Naive thymus-derived CD8-positive, alpha-beta T cell (primary cell): ENCODE measurements at places on chromosomes 3 and 15. TPM values are rescaled to one million over a fixed set of nuclear protein-coding genes. Genes with fewer than 3 reads are reported as not detected.

DNA sequence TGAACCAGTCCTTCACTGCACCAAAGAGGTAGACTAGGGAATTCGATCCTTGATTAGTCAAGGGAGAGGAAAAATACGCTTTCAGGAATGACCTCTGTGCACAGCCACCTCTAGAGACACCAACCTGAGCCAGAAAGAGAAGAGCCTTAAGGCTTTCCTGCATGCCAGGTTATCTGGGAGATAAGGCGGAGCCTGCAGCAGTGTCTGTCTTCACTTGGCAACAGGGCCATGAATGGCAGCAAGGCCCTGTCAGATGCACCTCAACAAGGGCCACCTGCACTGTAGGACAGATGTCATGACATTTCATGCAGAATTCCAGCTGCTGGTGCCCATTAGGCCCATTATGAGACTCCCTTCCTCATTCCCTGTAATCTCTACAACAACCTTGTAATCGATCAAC, 88.1 kb downstream of the MEX3B start:
- H3K27ac ChIP-seq: no peak overlapping the region
- peaks cover 5% of the 10 kb centered on the region for H3K36me3 ChIP-seq
- H3K4me3 ChIP-seq: no peak overlapping the region
- no peak for DNase-seq

GRCh38 chr15:31993062-31993461, 37.3 kb upstream of the CHRNA7 start:
- no peak overlapping the region for H3K4me3 ChIP-seq
- H3K4me1 ChIP-seq: no peaks in the 10 kb centered on the region
- H3K36me3 ChIP-seq: no peaks in the 10 kb centered on the region
- no peak overlapping the region for H3K27ac ChIP-seq
- peaks cover 8% of the 10 kb centered on the region for H3K27me3 ChIP-seq
- DNase-seq: no peak

GRCh38 chr3:112013058-112013783, 14.5 kb downstream of the TAGLN3 start:
- H3K36me3 ChIP-seq: no peaks in the 10 kb centered on the region
- no peak overlapping the region for H3K27ac ChIP-seq
- no peaks in the 10 kb centered on the region for H3K27me3 ChIP-seq
- peak; percentile 21 for DNase-seq

GRCh38 chr3:45730409-45731154, 41.4 kb downstream of the SACM1L start:
- peaks cover 37% of the 10 kb centered on the region for H3K36me3 ChIP-seq
- no peak overlapping the region for H3K4me3 ChIP-seq
- DNase-seq: no peak
- H3K27ac ChIP-seq: peak overlapping the region; percentile 34
- H3K4me1 ChIP-seq: peaks cover 26% of the 10 kb centered on the region

GRCh38 chr15:71348597-71348996, 233.3 kb downstream of the THSD4 start:
- H3K4me1 ChIP-seq: no peaks in the 10 kb centered on the region
- DNase-seq: no peak
- H3K36me3 ChIP-seq: no peaks in the 10 kb centered on the region
- no peak overlapping the region for H3K4me3 ChIP-seq
- no peak overlapping the region for H3K27ac ChIP-seq

- H3K27me3 ChIP-seq: peaks cover 7% of the 10 kb centered on the region
- no peaks in the 10 kb centered on the region for H3K4me1 ChIP-seq
- H3K27ac ChIP-seq: no peak overlapping the region
- H3K4me3 ChIP-seq: no peak overlapping the region
- no peaks in the 10 kb centered on the region for H3K36me3 ChIP-seq
Measured at GRCh38 chr3:61582287-61582686, 20.9 kb downstream of the PTPRG start.

GRCh38 chr3:170204509-170204908, 17.7 kb upstream of the PRKCI start:
- peaks cover 10% of the 10 kb centered on the region for H3K27me3 ChIP-seq
- no peaks in the 10 kb centered on the region for H3K36me3 ChIP-seq
- H3K4me3 ChIP-seq: no peak overlapping the region
- H3K27ac ChIP-seq: no peak overlapping the region
- no peak for DNase-seq

GRCh38 chr3:144106970-144107369, 135.3 kb downstream of the DIPK2A start:
- peaks cover 6% of the 10 kb centered on the region for H3K4me1 ChIP-seq
- DNase-seq: no peak
- H3K27me3 ChIP-seq: peaks cover 6% of the 10 kb centered on the region
- H3K27ac ChIP-seq: no peak overlapping the region
- H3K36me3 ChIP-seq: no peaks in the 10 kb centered on the region
- no peak overlapping the region for H3K4me3 ChIP-seq

DNA sequence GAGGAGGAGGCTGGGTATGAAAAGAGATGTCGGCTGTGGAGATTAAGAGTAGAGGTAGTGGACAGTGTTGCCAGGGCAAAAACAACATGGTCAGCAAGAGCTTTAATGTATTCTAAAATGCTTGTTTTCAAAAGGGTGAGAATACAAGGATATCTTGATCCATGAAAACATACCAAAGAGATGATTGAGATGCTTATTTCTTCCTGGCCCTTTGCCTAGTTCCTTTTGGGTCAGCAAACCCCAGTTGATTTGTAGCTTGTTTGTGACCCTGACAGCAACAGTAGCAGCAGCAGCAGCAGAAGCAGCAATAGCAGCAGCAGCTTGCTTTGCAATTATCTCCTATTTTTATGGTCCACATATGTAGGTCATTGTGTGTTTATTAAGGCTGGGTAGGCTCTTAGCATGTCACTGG, 337.3 kb downstream of the LPP start:
- no peaks in the 10 kb centered on the region for H3K27me3 ChIP-seq
- H3K27ac ChIP-seq: no peak overlapping the region
- DNase-seq: no peak

GRCh38 chr3:21642433-21642832, 108.6 kb downstream of the ZNF385D start:
- no peak overlapping the region for H3K4me3 ChIP-seq
- no peaks in the 10 kb centered on the region for H3K27me3 ChIP-seq
- H3K27ac ChIP-seq: no peak overlapping the region
- no peak for DNase-seq
- no peaks in the 10 kb centered on the region for H3K4me1 ChIP-seq

- H3K27ac ChIP-seq: no peak overlapping the region
- H3K36me3 ChIP-seq: no peaks in the 10 kb centered on the region
- no peak for DNase-seq
- peaks cover 5% of the 10 kb centered on the region for H3K4me1 ChIP-seq
Measured at GRCh38 chr3:152797751-152798432, 37.0 kb upstream of the P2RY1 start.

DNA sequence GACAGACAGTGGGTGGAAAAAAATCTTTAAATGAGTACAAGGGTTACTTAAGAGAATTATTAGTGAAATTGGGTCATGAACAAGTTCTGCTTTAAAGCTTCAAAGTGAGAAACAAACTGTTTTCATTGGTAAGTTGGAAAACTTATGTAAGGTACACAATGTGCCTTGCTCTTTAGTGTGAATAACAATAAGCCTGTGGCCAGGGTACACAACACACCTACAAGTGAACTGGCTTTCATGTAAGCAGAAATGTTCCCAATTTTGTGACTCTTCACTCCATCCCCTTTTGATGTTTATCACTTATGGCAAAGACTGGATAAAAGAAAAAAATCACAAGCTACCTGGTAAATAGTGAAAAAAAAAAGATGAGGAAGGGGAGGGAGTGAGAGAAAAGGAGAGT, 253.7 kb downstream of the ZBTB20 start:
- H3K36me3 ChIP-seq: peaks cover 6% of the 10 kb centered on the region
- H3K27ac ChIP-seq: no peak overlapping the region
- no peak overlapping the region for H3K4me3 ChIP-seq
- H3K4me1 ChIP-seq: peaks cover 2% of the 10 kb centered on the region

DNA sequence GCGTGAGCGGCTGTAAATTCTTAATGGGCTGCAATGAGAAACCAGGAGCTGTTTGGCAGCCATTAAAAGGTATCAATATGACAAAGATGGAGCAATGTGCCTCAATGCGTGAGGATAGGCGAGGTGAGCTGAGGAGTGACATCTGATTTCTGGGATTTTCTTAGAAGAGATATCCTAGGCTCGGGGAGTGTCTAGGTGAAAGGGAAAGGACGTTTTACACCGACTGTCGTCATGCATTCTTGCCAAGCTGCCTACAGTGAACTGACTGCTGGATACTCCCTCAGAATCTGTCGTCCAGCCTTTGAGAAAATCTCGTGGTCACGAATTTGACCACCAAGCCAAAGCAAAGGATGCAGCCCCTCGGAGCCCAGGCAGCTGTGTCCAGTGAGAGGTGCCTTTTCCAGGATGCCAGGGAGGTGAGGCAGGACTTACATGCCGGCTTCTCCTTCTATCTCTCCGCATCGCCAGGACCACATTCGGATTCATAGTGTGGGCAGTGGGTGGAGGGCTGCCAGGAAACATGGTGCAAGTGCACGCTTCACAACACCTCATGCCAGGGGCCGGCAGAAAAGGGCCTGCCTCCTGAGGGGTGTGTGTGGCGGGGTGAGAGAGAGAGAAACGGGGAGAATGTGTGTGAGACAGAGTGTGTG, 80.3 kb upstream of the ABHD17C start:
- no peaks in the 10 kb centered on the region for H3K4me1 ChIP-seq
- no peak overlapping the region for H3K27ac ChIP-seq
- H3K4me3 ChIP-seq: no peak overlapping the region
- no peaks in the 10 kb centered on the region for H3K36me3 ChIP-seq
- peaks cover 19% of the 10 kb centered on the region for H3K27me3 ChIP-seq
- no peak for DNase-seq

DNA sequence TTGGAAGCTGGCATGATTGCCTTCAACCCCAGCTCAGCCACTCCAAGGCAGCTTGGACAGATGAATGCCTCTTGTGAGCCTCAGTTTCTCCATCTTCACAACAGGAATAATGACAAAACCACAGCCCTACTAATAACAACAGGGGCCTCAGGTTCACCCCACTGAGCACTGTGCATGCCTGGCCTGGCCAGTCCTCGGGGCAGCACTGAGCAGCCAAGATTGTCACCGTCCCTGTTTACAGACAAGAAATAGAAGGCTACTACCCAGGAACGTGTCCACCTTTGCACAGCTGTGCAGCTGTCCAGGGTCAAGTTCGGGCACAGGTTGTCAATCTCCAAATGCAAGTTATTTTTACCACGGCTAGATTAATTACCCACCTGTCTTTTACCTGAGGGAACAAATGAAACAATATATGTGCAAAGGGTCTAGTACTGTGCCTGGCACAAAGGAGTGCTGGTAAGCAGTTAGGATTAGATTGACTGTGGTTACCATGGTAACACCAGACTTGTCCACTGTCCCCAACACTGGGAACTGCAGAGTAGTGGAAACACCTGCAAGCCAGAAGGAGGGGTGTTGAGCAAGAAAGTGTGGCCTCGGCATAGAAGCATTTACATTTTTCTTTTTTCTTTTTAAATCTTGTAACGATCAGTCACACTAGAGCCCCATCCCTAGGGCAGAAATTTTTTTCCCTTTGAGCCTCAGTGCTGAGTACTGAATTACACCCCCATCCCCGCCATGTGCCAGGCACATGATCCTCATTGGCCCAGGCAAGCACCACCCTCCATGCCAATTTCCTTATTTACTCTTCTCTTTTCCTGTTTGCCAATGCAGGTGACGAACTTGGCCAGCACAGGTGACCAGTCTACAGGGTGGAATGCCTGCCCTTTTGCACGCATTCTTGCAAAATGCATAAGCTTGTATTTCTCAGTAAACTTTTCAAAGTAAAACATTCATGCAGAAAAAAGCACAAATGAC, 66.3 kb upstream of the SLC6A6 start:
- no peak overlapping the region for H3K27ac ChIP-seq
- H3K36me3 ChIP-seq: no peaks in the 10 kb centered on the region
- no peaks in the 10 kb centered on the region for H3K27me3 ChIP-seq

DNA sequence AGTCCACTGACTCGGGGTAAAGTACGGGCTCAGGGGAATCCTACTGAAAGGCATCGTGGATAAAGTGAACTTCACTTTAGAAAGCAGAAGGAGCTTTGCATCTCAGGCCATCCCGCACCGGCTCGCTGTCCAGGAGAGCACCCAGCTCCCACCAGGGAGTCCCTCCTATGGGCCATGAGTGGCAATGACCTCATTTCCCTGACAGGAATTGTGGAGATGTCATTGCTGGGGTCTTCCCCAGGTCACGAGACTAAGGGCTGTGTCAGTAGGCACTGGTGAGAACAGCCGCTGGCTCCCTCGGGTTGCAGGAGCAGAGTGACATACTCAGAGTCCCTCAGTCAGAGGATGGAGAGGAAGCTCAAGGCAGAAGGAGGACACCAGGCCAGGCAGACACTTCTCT, 97.3 kb downstream of the XXYLT1 start:
- H3K27ac ChIP-seq: no peak overlapping the region
- DNase-seq: no peak
- H3K4me3 ChIP-seq: no peak overlapping the region
- H3K4me1 ChIP-seq: peaks cover 16% of the 10 kb centered on the region

DNA sequence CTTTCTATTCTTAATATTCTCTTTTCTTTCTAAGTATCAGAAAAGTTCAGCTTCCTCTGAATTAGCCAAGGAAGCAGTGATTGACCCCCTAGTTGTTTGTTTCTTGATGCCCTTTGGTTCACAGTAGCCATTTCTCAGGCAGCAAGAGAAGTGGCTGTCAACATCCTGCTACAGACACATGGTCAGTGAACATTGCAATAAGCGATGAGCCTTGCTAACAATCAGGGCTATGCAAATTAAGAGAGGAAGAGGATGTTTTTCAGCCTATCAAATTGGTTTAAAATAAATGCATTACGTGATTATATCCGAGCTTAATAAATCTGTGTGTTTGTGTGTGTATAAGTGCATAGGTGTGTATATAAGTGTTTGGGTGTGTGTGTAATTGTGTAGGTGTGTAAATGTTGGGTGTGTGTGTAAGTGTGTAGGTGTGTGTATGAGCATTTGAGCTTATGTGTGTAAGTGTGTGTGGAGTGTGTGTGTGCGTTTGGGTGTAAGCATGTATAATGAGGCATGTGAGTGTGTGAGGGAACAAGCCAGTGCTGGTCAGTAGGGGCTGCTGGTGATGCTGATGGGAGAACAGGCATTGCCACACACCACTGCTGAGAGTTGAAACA, 78.1 kb upstream of the XCR1 start:
- peaks cover 14% of the 10 kb centered on the region for H3K36me3 ChIP-seq
- DNase-seq: no peak
- peaks cover 25% of the 10 kb centered on the region for H3K4me1 ChIP-seq
- no peak overlapping the region for H3K27ac ChIP-seq
- no peaks in the 10 kb centered on the region for H3K27me3 ChIP-seq

GRCh38 chr3:153000325-153000724, 161.7 kb upstream of the RAP2B start:
- H3K27ac ChIP-seq: no peak overlapping the region
- H3K36me3 ChIP-seq: no peaks in the 10 kb centered on the region
- DNase-seq: no peak
- no peaks in the 10 kb centered on the region for H3K4me1 ChIP-seq
- H3K4me3 ChIP-seq: no peak overlapping the region

Gene RPL39L
- total RNA-seq: 1.2 TPM

Gene CISH
- 8.1 TPM for total RNA-seq

Gene CADM2
- total RNA-seq: 0.96 TPM

Gene SH2D7
- total RNA-seq: not detected

Gene HRG
- total RNA-seq: not detected

Gene LRRC31
- not detected for total RNA-seq

Gene DAG1
- total RNA-seq: 20.3 TPM

Gene TYRO3
- 0.05 TPM for total RNA-seq

Gene SLC22A13
- total RNA-seq: 1.0 TPM

Gene MESP2
- total RNA-seq: not detected

Gene PP2D1
- not detected for total RNA-seq

Gene HGD
- 3.8 TPM for total RNA-seq

Gene XYLB
- total RNA-seq: 2.3 TPM

Gene CPN2
- total RNA-seq: not detected

Gene GPR149
- total RNA-seq: not detected
